ENCODE measurements at places on chromosomes 6 and 20.
A peak's percentile ranks its signal among the peaks of the same experiment; 100 is the strongest.

DNA sequence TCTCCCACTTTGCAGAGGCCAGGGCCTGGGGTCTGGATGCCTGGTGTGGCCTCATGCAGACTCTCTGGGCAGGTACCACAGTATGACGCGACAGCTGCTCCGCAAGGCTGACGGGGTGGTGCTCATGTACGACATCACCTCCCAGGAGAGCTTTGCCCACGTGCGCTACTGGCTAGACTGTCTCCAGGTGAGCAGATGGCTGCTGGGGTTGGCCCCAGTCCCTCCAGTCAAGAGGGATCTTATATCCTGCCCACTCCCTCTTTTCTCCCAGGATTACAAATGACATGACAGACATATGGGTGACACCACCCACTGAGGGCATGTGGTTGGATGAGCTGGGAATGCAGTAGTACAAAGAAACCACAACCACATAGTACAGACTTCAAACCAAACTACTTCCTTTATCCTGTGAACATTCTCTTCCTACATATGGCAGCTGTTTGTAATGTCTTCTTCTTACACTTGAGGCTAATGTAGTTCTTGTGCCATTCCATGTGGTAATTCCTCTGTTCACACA, 29.9 kb downstream of the RAB44 start:
- DNase-seq = no peak

DNA sequence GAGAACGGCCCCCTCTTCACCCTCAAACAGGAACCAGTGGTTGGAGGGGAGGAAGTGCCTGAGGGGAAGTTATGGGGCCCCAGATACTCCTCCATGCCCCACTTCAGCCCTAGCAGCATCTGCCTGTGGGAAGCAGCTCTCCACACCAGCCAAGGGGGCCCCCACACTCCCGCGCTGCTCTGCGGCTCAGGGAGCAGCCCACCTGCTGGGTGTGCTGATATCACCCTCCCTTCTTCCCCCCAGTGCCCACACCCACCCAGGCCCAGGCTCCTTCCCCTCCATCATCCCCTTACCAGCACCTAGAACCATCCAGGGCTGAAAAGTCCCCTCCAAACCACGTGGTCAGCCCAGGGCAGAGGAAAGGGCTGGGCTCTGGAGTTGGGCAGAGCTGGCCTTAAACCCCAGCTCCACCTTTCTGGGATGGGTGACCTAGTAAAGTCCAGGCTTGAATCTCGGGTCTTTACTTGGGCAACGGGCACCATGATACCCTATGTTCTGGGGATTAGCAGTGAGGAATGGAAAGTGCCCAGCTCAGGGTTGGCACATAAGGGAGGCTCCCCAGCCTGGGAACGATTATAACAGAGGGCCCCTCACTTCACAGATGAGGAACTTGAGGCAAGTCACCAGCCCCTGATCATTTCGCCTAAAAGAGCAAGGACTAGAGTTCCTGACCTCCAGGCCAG, 663 bp downstream of the LST1 start:
- DNase-seq = no peak

DNA sequence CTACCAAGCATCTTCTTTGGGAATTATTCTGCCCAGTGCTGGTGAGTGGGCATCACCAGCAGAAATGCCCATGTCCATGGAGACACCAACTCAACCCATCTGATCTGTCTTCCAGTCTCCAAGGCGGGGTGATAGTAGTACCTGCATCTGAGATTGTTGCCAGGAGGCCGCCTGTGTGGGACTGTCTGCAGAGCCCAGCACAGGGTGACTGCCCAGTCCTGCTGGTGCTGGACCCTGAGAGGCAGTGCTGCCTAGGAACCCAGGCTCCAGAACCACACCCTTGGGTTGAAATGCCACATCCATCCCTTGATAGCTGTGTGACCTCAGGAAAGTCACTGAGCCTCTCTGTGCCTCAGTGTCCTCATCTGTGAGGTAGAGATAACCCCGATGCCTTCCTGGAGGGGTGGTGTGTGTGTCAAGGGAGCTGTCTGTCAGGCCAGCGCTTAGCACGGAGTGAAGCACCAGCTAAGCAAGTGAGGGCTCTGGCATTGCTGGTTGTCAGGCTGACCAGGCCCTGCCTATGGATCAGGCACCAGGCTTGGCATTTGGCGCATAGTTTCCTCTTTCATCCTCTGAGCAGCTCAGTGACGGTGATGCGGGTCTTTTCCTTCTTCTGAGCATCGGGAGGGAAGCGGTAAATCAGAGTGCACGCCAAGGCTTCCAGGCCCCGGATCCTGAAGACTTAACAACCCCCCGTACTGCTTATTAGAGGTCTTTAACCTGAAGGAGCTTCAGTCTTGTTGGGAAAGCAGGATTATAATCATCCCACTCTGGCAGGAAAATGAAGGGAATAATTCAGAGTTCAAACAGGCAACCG, 268.2 kb downstream of the CDH4 start:
- no peak for DNase-seq

DNA sequence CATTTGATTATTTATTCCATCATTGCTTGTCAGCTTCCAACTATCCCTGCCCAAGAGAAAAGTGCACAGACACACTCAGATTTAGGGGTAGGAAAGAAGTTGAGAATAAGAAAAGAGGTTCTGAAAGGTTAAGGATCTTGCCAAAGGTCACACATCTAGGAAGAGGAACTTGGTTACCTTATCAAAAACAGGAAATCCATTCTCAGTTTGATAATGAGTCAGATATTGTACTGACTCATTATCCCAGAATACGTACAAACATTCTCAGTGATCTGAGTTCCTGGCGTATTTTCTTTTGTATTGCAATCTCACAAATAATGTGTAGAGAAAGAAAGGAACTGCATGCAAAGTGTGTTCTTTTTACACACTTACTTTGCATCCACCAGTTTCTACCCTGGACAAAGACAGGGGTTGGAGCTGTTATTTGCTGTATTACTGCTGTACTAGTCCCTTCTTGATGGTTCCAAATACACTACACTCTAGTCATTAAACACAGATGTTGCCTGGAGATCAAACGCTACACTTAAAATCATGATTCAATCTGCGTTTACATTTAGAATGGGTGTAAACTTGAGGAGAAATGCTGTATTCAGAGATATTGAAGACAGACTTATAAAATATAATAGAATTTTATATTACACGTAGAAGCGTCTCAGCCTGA, 545.7 kb downstream of the PRKN start:
- no peak for DNase-seq

- DNase-seq = no peak
Measured at GRCh38 chr6:145845557-145845956, 31.0 kb upstream of the FBXO30 start.

- DNase-seq = peak; percentile 66
Measured at GRCh38 chr6:89970609-89971337, 76.5 kb downstream of the GJA10 start.

GRCh38 chr20:39778847-39779604, 816.9 kb downstream of the DHX35 start:
- DNase-seq = no peak

DNA sequence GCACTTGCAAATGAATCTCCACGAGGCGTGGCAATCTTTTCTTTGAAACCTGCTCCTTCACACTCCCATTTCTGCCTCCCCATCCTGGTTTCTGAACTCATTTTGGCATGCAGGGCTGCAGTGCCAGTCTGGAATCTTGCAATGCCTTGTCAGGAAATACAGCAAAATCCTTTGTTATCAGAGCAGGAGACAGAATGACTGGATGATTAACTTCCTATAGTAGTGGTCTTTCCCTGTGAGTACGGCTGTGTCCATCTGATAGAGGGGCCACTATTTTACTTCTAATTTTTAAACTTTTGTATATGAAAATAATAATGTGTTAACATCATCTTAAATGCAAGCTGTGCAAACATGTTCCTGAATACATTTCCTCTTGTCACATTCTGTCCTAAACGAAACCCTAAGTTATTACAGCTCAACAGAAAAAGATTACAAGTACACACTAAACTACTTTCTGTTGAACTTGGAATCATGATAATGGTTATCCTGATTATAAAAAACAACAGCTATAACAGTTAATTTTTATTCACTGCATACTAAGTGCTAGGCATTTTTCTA, 140.2 kb downstream of the KIF13A start:
- DNase-seq = no peak

- no peak for DNase-seq
Measured at GRCh38 chr6:170287371-170287876, 3.5 kb downstream of the DLL1 start.

DNA sequence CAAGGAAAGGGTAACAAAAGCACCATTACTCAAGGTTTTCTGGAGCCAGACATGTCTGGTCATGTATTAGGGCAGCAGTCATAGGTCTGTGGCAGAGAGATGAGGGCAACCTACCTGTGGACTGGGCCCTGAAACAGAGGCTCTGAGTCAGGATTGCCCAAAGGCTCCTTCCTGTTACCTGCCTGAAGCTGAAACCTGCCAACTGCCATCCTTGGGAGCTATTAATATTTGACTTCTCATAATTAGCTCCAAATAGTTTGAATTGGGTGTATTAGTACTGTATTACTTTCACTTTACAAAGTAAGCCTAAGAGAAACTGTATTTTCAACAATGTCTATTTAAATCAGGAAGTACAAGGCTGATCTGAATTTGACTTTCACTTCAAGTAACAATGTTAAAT, 72.0 kb upstream of the TBX18 start:
- DNase-seq = no peak

GRCh38 chr6:90695316-90695715, 108.4 kb upstream of the MAP3K7 start:
- DNase-seq = no peak

GRCh38 chr6:139253656-139254055, 38.1 kb downstream of the TXLNB start:
- no peak for DNase-seq

- no peak for DNase-seq
Measured at GRCh38 chr6:5308066-5308465, 46.8 kb downstream of the FARS2 start.

- DNase-seq = no peak
Measured at GRCh38 chr6:11320914-11321597, 88.6 kb upstream of the NEDD9 start.

- no peak for DNase-seq
Measured at GRCh38 chr6:48110436-48111142, 408 bp downstream of the PTCHD4 start.

- no peak for DNase-seq
Measured at GRCh38 chr6:107323133-107323785, 136.1 kb downstream of the PDSS2 start.

DNA sequence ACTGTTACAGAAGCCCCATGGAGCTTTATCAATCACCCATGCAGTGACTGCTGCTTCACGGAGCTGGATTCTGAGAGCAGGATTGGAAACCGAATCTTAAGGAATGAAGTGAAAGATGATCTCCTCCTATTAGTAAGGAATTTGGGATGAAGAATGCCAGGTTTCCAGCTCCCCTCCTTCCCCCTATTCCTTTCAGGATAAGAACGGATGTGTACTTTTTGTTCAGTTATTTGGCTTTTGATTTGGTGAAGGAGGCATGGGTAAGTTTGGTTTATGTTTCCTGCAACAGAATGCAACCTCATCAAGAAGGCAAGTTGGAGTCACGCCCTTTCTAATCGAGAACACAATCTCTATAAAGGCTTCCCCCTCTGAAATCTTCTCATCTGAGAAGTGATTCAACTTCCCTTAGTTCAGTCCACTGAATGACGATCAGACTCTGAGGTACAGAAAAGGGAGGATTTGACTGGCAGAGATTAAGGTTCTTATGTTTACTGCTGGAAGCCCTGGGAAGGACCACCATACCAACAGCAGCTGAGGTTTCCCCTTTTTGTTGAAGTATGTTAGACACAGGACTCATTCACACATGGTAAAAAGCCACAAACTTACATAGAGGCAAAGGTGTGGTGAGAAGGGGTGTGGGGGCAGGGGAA, 5.5 kb downstream of the ELMO2 start:
- no peak for DNase-seq

DNA sequence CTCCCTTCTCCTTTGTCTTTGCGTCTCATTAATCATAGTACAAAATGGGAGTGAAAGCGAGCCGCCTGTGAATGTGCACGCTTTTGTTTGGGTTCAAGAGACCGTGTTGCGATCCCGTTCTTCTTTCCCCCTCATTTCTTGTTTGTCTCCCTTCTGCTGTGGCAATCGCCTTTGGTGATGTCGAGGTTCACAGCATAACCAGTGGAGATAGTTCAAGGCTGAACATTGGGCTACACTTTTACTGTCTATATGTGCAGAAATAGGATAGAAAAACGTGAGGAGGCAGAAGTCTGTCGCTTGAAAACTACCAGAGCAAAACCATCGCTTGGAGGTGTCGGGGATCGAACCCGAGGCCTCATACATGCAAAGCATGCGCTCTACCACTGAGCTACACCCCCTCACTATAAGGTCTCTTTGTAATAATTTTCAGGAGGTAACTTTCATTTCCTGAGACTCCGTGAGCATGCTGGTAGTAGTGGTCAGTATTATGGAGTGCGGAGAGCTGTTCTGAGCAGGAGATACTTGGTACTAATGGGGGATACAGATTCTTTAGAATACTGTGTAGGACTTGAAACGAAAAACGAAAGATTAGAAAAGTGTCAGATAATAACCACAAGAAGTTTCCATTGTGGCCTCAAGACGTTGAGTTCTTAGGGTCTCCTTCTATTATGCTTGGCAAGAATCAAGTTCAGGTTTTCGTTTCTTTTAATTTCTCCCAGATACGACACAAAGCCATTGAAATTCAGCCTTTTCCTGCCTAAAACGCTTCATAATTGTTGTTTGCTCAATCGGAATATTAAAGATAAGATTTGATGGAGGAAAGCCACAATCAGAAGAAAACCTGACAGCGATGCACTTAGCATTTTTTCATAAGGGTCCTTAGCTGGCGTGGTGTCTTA, 106.6 kb downstream of the TRIM27 start:
- DNase-seq = peak; percentile 58

GRCh38 chr6:90087106-90087833, 193.0 kb downstream of the GJA10 start:
- DNase-seq = no peak

DNA sequence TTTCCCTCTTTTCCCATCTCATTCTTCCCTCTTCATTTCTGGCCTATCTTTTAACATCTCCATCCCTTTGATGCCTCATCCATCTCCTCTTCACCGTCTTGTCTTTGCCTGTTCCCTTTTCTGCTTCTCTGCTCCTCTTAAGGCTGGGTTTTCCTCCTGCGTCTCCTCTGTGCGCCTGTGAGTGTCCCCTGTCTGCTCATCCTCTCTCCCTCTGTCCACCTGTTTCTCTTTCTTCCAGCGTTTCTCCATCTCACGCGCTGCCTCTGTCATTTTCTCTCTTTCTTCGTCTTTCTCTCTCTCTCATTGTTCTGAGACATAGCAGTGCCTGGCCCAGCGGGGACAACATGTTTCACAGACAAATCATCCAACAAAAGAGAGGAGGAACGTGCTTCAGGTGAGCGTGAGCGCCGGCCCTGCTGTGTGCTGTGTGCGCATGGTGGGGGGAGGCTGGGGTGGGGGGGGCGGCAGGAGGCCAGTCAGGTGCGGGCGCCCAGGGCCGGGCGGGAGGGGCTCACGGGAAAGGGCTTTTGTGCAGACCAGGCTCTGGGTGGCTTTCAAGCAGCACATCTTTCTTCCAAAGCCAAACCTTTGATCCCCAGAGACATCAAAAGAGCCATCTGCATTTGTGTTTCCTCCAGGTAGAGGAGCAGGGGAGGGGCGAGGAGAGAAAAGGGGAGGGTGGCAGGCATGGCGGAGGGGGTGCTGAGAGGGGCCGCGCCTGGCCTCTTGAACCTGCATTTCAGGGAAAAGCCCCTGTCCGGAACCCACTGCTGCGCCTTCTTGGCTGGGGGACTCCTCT, 121.3 kb downstream of the VEGFA start:
- DNase-seq = no peak
